ENCODE measurements at places on chromosomes 5 and 9.

DNA sequence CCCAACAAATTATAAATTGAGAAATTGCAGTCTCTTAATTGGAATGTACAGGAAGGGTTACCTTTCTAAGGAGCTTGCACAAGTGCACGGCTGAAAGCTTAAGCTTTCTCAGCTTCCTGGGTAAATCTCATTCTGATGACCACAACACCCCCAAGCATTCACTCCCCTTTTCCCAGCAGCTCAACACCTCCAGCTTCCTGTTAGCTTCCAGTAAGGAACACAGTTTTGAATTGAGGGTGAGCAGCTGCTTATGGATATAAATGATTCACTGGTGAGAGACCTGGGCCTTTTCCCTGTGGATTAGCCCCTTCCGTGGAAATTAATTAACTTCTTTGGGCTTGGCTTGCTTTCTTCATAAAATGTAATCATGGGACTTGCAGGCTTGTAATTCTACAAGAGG, 101.2 kb downstream of the SLC28A3 start:
- no peak for DNase-seq

DNA sequence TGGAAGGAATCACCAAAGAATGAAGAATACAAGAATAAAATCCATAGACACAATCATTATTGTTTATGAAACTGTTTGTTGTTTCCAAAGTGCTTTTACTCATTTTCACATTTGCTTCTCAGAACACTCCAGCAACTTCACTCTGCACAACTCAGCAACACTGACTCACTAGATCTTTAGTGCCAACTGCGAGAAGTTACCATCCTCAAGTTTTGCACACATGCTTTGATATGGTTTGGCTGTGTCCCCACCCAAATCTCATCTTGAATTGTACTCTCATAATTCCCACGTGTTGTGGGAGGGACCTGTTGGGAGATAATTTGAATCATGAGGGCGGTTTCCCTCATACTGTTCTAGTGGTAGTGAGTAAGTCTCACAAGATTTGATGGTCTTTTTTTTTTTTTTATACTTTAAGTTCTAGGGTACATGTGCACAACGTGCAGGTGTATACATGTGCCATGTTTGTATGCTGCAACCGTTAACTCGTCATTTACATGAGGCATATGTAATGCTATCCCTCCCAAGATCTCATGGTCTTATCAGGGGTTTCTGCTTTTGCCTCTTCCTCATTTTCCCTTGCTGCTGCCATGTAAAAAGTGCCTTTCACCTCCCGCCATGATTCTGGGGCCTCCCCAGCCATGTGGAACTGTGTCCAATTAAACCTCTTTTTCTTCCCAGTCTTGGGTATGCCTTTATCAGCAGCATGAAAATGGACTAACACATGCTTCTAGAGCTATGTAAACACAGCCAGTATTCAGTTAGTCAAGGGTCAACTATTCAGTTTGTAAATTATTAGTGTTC, 36.9 kb downstream of the CLINT1 start:
- no peak for DNase-seq

DNA sequence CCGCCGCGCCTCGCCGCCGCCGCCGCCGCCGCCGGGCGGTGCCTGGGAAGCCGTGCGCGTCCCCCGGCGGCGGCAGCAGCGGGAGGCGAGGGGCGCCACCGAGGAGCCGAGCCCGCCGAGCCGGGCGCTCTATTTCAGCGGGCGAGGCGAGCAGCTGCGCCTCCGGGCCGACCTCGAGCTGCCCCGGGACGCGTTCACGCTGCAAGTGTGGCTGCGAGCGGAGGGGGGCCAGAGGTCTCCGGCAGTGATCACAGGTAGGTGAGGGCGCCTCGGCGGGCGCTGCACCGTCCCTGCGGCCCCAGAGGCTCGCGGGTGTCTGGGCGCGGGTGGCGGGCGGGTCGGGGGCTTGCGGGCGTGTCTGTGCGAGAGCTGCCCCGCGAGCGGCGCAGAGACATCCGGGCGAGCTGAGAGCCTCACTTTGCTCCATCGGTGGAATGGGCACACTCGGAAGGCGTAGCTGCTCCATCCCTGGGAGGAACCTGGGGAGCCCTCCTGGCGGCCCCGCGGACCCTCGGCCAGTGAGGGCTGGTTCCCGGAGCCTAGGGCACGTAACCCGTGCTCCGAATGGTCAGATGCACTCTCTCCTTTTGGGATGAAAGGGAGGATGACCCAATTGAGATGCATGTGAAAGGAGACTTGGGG, 864 bp downstream of the PAPPA start:
- no peak for DNase-seq

DNA sequence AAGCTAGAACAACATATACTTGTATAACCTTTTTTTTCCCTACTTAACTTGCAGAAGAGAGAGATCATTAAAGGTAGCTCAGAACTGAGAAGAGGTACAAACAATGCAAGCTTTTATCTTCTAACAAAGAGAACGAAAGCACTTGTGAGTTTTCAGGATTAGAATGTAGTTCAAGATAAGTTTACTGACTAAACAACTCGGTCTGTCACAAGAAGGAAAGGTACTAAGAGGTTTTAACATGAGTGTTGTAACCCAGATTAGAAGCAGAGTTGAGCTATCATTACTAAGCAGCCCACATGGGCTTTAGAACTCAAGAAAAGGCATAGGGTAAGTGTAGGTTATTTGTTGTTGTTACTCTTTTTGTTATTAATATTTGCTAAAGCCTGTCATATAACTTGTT, 25.2 kb downstream of the GIN1 start:
- DNase-seq, result no peak

DNA sequence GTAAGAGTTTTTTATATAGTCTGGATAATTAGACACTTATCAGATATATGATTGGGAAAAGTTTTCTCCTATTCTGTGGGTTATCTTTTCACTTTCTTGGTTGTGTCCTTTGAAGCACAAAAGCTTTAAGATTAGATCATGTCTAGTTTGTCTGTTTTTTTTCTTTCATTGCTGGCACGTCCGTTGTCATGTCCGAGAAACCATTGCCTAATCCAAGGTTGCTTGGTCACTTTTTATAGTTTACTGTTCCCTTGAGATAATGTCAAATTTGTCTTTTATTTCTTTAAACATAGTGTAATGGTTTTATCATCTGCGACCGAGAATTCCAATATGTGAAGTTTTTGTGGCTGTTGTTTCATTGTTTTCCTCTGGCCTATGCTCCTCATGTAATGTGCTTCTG, 28.8 kb downstream of the GARNL3 start:
- no peak for DNase-seq

DNA sequence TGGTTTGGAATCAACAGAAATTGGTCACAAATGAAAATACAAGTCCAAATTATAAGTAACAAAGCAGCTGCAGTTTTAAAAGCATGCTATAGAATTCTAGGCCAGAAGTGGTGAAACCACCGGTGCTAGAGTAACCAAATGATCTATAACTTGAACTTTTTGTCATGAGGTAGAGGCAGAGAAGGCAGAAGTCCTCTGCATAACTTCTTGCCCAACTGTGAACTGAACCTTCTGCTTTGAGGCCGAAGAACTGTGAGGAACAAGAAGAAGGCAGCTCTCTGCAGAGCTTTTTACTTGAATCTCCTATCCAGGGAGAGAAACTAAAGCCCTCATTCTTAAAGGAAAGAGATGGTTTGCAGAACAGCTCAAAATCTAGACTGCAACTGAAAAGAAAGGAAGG, 36.2 kb upstream of the TENT2 start:
- DNase-seq, result no peak

DNA sequence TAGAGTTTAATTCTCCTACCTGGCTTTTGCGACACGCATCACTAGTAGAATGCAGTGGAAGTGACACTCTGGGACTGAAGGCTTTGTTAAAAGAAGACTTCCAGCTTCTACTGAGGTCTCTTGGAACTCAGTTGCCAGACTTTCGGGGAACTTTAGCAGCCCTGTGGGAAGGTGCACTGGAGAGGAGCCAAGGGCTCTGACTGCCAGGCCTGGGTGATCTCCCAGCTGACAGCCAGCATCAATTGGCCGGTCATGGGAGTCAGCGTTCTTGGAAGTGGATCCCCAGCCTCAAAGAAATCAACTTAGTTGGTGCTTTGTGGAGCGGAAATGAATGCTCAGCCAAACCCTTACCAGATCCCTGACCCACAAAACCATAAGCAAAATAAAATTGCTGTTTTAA, 87.1 kb downstream of the OSTF1 start:
- DNase-seq, result no peak

DNA sequence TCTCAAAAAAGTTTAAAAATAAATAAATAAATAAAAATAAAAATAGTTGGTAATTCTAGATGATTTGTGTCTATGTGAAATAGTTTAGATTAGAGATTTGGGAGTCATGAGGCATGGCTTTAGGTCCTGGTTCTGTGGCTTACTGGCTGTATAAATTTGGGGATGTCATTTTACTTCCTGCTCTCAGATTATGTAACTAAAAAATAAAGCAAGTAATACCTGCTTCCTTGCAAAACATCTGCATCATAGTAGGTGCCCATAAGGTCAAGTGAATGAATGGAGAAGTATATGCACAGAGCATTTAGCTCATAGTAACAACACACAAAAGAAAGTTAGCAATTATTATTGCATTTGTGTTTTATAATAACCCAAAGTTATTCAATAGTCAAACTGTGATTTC, 287.7 kb upstream of the TLE4 start:
- DNase-seq, result no peak

DNA sequence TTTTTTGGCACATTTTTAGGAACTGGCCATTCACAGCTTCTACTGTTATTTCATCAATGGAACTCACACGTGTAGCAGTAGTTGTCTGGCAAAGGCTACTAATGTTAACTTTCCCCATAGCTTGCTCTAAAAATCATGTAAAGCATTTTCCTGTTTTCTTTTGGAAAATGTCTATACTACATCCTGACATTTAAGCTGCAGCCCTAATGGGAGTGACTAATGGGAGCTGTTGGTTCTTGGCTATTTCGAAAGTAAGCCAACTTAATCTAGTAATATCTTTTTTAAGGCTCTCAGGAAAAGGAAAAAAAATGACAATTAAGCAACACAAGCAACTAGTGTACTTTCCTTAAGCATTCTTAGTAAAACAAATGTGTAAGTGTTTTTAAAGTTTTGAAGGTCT, 169.2 kb downstream of the SLC12A2 start:
- DNase-seq, result no peak

GRCh38 chr9:15612962-15613361, 60.1 kb downstream of the CCDC171 start:
- no peak for DNase-seq

DNA sequence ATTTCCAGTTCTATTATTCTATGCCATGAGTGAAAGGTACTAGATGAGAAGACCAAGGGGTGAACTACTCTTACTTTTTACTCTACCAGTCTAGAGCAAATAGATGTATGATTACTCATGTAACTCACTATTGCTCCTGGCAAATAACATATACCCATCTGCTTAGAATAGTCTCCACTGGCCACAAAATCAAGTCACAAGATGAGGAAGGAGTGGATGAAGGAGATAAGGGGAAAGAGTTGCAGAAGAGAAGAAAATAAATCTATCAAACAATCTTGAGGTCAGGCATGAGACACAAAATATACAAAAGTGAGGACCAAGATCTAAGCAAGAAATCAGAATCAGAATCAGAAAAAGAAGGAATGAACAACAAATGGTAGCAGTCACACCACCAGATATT, 13.7 kb upstream of the NR4A3 start:
- no peak for DNase-seq

GRCh38 chr9:129007766-129008468, 20.2 kb downstream of the SH3GLB2 start:
- no peak for DNase-seq

DNA sequence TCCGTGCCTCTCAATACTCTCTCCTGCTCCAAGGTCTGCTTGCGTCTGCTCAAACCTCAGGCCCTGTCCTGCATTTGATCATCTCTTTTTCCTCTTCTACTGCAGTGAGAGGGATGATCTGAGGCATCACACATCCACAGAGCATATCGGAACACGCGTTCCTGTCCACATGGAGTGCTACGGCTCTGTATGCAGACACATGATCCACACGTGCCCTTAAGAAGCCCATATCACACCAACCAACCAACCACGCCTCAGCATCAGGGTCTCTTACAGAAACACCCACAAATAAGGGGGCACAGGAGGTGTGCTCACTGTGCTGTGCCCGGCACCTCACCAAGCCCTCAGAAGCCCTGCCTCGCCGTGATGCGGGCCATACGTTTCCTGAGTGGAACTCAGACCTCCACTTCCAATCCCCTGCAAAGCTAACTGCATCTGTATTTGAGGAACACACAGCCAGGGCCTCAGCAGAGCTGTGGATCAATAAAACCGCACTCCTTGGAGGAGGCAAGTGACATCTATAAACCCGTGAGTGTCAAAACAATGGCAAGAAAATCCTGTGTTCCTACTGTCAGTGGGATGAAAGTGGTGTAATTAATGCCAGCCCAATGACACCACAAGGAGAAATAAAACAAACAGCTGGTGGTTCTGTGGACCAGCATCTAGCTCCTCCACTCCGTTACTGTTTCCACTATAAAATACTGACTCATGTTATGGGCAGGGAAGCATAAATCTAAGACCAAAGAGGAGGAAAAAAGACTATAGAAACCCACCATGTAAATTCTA, 40.4 kb downstream of the AK8 start:
- no peak for DNase-seq

DNA sequence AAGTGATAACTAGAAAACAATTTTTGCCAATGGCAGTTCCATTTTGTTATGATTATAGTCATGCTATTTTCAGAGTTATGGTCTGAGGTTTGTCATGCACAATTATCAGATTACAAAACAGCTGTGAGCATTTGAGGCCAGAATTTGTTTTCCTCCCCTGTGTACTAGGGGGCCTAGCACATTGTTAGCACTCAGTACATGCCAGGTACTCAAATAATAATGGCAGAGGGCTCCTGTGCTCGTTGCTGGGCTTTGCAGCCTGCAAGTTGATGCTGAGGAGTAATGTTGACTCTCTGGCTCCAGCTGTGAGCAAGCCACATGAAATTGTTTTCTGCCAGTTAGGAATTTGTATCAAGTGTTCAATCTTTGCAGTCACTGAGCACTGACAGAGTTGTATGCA, 6.9 kb downstream of the DNAI1 start:
- DNase-seq, result no peak

- no peak for DNase-seq
Observed at GRCh38 chr5:158805195-158805594, 294.5 kb downstream of the EBF1 start.

DNA sequence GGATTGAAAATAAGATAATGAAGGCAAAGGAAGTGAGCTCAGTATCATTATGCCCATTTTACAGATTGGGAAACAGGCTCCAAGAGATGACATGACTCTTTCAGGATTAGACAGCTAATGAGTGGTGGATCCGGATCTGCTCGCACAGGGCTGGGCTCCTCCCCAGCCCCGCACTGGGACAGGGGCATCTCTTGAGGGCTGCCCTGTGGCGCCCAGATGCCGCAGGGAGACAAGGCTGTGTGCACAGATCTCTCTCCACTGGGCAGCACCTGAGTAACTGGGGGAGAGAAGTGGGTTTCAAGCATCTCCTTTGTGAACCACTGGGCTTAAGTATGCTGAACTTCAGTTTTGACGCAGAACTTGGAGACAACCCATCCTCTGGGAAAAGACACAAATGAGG, 43.9 kb downstream of the ADAMTS2 start:
- no peak for DNase-seq

GRCh38 chr5:138841531-138841930, 33.6 kb downstream of the LRRTM2 start:
- DNase-seq, result no peak
